Activated T-cell treated with anti-CD3 and anti-CD28 coated beads for 24 hours (primary cell): ENCODE measurements at places on chromosomes 5 and 9.
A peak's percentile ranks its signal among the peaks of the same experiment; 100 is the strongest.

DNA sequence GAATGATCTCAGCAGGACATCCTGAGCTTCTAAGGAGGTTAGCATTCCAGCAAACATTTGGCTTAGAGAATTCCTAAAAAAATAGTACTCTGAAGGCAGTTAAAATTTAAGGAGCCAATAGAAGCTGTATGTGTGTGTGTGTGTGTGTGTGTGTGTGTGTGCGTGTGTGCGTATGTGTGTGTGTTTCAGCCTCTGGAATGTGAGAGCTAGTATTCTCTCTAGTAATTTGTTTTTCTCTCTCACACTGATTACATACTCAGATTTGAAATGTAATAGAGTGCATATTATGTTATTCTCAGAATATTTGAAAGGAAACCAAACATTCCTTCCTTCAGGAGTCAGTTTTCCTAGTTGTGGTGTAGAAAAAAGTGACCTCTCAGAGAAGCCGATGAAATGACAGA, 279.6 kb downstream of the TMEM38B start:
- no peak for DNase-seq

- DNase-seq: no peak
These were observed 8.3 kb upstream of the ARHGEF28 start for GRCh38 chr5:73617510-73618279.

GRCh38 chr5:6788956-6789649, 75.9 kb downstream of the TENT4A start:
- DNase-seq: no peak

DNA sequence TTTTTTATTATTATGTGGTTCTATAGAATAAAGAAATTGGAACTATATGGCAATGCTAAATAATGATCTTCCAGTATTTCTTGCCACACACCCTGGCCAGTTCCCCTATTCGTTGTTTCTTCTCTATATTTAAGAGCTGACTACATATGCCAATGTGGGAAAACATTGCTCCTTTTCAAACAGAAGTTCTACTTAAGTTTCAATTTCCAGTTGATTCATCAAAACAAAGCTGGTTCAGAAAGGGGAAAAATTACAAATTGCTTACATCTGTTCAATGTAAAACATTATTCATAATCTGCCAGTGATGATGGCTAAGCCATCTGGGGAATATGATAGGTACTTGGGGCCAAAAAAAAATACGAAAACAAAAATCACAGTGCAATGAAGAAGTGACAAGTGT, 76.9 kb downstream of the ST8SIA4 start:
- DNase-seq: no peak

- DNase-seq: no peak
These were observed 1019.5 kb upstream of the SEMA6A start for GRCh38 chr5:117594166-117594565.

DNA sequence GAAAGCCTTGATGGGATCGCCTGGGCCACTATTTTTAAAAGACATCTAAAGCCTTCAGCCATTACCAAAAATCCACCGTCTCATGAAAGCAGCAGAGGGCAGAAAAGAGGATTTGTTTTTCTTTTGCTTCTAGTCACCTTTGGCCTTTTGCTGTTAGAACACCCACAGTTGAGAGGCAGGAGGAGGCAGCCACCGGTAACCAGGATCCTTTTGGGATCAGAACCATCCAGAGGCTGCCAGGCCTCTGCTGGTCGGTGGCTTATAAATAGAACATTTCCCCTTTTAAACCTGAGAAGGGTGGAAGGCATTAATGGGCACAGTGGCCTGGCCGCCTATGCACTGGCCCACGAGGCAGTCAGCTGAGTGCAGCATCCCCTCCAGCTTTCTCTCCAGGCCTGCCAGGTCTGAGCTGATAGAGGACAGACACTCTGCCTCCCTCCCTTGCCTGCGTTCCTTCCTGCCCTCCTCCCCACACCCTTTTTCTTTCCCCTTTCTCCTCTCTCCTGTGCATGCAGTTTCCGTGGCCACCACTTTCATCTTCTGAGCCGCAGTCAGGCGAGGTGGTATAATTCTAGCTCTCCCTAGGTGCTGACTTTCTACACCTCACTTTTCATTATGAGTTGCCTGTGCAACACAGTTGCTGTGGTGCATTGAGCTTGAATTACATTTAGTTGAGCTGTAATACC, 253.4 kb downstream of the ARHGAP26 start:
- no peak for DNase-seq

DNA sequence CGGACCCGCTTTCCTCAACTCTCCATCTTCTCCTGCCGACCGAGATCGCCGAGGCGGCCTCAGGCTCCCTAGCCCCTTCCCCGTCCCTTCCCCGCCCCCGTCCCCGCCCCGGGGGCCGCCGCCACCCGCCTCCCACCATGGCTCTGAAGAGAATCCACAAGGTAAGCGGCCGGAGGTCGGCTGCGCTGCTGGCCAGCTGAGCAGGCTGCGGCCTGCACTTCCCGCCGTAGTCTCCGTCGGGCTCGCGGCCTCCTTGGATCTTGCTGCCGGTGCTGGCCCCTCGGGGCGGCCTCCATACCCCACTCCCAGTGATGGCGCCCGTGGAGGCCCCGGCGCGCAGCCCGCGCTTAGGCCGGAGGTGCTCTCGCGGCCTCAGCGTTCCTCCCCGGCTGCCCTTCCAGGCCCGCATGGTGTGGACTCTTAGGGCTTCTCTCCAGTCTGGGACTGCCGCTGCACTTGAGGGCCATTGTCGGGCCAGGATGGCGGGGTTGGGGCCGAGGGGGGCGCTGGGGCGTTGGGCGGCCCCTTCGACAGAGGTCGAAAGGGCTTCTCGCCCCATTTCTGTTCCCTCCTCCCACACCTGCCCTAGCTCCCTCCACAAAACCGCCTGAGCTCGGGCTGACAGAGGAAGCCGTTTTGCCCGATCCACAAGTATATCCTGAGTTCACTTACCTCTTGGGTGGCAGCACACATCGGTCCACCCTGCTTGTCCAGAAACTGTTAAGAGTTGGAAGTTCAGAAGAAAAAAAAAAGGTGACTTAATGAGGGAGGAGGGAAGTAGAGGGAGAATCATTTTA, 714 bp downstream of the UBE2D2 start:
- peak; percentile 50 for DNase-seq

DNA sequence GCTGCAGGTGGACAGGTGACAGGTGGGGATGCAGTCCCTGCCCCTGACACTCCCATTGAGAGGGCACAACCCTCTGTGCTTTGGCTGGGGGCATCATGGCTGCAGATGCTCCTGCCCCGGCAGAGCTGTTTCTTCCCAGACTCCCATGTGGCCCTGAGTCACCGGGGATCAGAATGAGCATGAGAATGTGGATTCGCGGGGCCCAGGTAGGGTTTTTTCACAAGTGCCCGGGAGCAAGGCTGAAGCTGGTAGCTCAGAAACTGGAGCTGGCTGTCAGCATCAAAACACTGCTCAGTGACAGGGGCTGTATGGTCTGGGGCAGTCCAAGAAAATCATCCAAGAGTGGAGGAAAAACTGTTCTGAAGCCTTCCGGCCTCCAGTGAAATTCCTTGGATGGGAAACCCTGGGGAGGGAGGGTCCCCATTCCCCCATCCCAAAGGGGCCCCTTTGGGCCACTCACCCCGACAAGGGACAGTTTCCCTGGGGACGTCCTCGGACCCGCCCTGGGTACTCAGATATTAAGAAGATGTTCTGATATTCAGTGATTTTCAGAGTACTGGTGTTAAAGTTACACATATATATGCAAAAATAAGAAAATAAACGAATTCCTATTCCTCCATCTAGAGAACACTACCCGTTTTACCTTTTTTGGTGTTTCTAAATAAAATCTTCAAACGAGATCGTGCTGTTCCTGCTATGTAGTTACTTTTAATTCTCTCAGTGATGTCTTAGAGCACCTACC, 120.1 kb upstream of the LPCAT1 start:
- no peak for DNase-seq

DNA sequence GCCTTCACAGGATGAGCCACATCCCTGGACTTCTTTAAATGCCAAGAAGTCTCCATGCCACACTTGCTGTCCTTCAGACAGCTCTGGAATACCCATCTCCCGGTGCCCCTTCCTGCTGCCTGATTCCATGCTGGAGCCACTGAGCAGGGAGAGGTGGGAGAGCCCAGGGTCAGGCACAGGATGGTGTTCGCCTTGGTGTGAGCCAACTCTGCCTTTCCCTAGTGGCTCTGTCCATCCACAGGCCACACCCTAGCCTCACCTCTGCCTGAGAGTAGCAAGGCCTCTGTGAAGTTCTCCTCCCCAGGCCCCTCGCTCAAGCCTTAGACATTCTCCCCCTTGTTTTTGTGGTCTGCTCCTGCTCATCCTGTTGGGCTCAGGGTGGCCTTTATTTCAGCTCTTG, 54.2 kb upstream of the ANGPTL2 start:
- no peak for DNase-seq

DNA sequence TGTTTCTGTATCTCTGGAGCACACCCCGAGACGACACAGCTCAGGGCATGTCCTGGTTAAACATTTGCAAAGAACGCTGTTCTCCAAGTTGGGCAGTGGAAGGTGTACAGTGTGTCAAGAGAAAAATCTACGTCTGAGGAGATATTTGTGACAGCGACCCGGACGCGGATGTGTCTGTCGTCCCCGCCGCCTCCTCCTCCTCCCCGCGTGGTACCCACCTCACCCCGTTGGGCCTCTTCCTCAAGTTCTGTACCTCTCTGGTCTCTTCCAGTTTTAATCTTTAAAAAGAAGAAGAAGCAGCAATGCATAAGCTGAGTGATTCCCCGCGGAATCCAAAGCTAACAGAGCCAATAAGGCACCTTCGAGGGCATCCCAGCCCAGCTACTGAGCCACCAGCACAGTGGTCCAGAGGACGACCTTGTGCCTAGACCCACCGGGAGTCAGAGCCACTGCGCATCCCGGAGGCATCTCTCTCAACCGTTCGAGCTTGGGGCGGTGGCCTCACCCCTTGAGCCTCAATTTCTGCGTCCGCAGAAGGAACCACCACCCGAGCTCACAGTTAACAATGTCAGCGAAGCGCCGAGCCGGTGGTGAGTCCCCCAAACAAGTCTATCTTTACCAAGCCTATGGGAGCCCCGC, 467 bp downstream of the C9orf78 start:
- DNase-seq: no peak

- no peak for DNase-seq
These were observed 60.2 kb downstream of the OSTF1 start for GRCh38 chr9:75148561-75148960.

- no peak for DNase-seq
These were observed 27.1 kb downstream of the RASGRF2 start for GRCh38 chr5:80987078-80987766.

DNA sequence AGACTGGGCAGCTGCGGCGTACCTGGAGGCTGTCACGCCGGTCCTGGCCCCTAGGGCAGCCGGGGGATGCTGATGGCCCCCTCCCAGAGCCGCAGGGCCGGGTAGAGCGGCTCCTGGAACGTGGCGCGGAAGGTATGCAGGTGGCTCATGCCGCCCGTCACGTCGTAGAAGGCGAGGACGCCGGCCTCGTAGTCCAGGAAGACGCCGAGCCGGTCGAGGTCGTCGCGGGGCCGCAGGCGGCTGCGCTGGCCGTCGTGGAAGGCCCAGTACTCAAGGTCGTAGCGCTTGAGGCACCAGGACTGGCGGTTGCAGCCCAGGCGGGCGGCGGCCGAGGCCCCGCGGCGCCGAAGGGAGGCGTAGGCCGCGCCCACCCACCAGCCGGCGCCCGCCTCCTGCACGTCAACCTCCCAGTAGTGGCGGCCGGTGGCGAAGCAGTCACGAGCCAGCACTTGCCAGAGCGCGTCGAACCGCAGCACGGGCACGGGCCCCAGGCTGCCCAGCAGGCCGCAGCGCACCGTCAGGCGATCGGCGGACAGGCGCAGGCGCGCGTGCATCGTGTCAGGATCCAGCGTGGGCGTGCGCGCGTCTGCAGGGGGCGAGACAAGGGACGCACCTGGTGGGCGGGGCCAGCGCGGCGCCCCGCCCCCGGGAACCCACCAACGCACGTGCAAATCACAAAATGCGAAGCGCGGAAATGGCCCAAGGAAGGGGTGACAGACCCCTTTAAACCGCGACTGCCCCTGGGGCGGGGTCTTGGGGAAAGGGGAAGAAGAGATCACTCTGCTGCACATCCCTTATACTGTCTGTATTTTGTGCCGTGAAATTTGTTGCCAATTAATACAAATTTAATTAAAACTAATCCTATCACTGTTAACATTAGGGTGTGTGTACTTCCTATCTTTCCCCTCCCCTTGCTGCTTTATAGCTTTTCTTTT, 31.2 kb downstream of the NANS start:
- DNase-seq: no peak

DNA sequence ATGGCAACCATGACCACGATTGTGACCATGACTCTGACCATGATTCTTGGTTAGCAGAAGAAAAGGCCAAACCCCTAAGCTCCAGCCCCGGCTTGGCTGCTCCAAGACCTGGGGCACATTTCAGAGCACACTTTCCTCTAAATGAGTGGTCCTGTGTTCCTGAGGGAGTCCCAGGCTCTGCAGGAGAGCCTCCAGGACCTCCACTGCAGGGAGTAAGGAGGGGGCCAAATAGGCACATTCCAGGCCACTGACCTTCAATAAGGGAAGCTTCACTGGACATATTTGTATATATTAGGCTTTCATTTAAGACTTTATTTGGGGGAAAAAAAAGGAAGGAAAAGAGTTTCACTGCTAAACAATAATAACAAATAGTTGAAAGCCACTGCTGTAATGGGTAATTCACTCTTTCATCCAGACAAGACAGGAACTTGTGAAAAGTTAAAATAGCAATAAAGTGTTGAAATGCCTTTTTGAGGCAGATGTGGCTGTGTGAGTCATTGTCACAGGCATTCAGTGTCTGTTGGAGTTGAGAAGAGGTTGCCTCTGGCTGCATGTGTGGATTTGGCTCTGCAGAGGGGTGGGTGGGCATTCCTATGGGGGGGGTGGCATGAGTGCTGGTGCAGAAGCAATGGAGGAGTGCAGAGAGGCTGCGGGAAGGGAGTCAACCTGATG, 63.9 kb upstream of the TGFBR1 start:
- DNase-seq: no peak

DNA sequence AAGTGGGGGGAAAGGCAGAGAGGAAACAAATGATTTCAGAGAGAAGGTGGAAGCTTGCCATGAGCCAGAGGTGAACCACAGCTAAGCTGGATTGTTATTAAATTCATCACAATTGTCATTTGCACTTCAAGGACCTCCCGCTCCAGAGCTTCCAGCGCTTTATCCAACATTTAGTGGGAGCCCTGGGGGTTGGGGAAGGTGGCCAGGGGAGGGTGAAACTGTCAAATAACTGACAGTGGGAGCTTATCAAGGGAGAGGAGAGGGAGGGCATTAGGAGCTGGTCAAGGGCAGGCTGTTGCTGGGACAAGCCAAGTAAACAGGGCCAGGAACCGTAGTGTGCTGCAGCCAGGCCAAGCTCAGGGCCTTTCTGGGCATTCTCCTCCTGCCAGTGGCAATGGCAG, 71.5 kb downstream of the SIL1 start:
- no peak for DNase-seq

GRCh38 chr9:126326228-126327005, at the start of gene MVB12B:
Gene MVB12B (plus strand): TSS chr9:126326829. CDS start chr9:126326930, 101 bp downstream.
- DNase-seq: no peak

- DNase-seq: no peak
These were observed 123.1 kb downstream of the ADCY2 start for GRCh38 chr5:7518947-7519560.

GRCh38 chr5:25975885-25976284, 1062.5 kb downstream of the CDH9 start:
- no peak for DNase-seq

- no peak for DNase-seq
These were observed 64.1 kb downstream of the IQGAP2 start for GRCh38 chr5:76467216-76467615.
